Stimulated activated CD4-positive, alpha-beta T cell treated with anti-CD3 and anti-CD28 coated beads, Interleukin-1b, Interleukin-23, amount 100 ng/mL, for 4 hours (primary cell): ENCODE measurements at places on chromosomes 7 and 10.

DNA sequence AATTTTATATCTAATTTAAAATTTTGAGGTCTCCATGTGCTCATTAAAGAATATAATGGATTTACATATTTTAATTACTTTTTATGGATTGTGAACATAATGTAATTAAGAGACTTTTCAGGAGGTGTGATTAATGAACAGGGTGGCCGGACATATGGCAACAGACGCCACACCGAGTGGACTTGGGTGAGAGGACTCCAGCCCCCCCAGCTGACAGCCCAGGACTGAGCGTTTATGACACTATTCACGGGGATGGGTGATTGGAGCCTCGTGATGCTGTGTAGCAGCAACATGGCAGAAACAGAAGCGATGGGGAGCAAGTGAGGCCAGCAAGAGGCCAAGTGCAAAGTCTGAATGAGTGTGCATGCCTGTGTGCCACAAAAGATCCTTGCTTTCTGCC is 1176.9 kb downstream of the TYW1 start:
- no peak for DNase-seq

DNA sequence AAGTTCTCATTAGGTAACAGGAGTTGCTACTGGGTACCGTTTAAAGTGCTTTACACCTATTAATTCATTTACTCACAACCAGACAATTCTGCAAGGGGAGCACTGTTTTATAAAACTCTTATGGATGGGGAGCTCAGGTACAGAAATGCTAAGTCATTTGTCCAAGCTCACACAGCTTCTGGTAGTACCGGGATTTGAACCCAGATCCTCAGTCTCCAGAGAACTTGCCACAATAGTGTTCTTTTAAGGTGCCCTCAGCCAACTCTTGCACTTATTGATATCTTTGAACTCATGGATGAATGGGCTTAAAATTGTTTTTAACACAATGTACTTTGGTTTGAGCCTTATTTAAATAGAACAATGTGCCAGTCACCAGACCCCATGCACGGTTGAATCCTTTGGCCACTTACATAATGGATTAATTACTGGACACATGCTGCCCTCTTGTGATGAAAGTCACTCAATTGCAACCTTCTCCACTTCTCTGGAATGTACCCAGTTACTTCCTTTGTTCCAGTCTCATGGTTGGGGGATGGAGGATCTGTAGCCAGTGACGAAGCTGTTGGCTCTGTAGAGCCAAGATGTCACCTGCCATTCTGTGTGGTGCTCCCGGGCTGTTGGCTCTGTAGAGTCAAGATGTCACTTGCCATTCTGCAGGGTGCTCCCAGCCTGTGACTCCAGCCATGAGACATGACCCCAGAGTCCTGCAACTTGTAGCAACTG is 65.6 kb downstream of the NOD1 start:
- peak; percentile 4 for DNase-seq

DNA sequence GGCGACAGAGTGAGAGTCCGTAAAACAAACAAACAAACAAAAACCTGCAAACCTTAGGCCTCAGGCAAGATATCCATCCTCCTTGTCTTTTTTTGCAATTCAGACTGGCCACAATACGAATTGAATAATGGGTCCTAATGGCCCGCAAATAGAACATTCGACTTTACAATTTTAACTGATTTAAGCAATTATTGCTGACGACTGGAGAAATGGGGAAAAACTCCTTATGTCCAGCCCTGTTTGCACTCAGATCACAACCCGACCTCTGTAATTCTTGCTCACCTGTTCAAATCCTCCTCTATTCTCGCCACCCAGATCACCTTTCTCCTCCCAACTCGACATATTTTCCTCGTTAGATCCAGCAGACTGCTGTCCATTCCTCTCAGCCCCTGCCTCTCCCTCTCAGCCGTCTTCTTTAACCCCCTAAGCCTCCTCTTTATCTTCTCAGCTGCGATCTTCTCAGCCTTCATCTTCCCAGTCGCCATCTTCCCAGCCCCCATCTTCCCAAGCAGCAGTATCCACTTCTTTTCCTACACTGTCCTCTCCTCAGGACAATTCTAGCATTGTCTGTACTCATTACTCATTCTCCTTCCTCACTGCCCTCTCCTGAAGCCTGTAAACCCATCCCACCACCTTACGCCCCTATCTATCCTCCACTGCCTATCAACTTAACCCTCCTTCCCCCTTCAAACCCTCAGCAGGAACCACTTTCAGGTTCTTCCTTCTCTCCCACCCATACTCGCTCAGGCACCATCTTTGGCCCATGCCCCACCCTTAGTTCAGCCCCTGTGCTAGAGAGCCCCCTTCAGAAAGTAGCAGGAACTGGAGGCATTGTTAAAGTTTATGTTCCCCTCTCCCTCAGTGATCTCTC is 61.8 kb downstream of the LRRC17 start:
- no peak for DNase-seq

- no peak for DNase-seq
Observed at GRCh38 chr10:28806488-28806941, 129.2 kb downstream of the BAMBI start.

DNA sequence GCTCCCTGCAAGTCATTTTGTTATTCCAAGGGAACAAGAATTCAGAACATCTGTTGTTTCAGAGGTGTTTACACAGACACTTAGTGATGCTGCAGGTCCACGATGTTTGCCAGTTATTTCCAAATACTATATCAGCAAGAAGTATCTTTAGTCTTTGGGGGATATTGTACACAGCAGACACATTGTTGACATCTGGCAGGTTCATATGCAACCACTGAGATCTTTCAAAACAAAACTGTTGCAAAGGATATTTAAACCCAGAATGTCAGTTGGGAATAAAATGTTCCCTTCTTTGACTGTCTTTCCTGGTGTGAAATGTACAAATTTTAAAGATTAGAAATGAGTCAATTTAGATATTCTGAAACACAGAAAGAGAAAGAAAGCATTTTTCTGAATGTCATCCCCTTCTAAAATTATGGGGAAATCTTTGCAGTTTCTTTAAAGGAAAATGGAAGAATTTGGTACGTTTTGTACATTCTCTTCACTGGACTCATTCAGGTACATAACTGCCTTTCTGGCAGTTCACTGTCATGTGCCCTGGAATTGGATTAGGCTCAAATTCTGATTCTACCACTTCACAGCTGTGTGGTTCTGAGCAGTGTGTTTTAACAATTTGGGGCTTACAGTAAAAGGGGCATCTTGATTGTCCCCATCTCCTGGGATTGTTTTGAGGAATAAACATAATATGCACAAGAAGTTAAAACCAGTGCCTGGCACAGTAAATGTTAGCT is 40.3 kb upstream of the CELF2 start:
- DNase-seq: no peak

- peak; percentile 43 for DNase-seq
Observed at GRCh38 chr7:43758822-43759683, 573 bp downstream of the BLVRA start.

DNA sequence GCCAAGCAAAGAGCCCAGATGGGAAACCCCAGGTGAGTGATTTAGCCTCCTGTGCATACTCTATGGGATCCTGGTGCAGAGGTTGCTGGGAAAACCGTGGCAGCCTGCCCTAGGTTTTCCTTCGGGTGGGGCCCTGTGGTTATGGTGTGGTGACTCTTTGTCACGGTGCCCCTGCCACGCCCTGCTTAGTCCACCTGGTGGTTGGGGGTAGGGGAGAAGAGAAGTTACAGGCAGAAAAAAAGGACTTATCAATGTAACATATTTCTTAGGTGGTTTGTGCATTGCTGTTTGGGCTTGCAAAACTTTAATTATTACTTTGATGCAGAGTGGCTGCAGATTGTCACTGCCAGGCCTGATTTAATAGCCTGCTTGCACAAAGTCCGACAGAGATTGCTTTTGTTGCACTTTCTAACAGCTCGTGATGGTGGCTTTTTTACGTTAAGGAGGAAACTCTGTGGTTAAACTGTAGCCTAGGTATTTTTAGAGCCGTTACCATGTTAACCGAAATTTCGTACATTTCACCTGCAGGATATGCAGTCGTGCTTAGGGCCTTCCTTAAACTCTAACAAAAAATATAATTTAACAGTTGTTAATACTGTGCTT is 197.4 kb downstream of the RNLS start:
- peak; percentile 4 for DNase-seq
